ENCODE measurements at places on chromosomes 4 and X.

- no peak for DNase-seq
These were observed 202.4 kb downstream of the ENOX2 start for GRCh38 chrX:130700629-130701028.

- no peak for DNase-seq
These were observed 10.3 kb downstream of the PLCXD1 start for GRCh38 chrX:291411-291901.

GRCh38 chr4:147596981-147597380 is 20.2 kb upstream of the TMEM184C start:
- no peak for DNase-seq

DNA sequence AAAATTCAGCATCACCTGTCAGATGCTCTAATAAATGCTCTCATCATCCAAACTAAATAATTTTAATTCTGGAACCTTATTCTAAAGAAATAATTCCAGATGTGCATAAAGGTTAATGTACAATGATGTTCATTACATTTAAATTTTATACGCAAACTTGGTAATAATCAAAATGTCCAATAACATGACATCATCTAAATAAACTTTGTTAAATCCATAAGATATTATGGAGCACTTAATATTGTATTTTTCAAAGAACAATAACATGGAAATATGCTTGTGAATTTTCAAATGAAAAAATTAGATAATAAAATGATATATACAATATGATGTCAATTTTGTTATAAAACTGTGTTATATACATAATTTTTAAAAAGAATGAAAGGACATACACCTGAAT is 92.1 kb upstream of the ZCCHC13 start:
- no peak for DNase-seq
